ENCODE measurements at places on chromosomes 3 and 15.

- DNase-seq = no peak
Measured at GRCh38 chr15:38554354-38554753, 10.3 kb downstream of the RASGRP1 start.

- DNase-seq = no peak
Measured at GRCh38 chr15:52193791-52194190, 2.6 kb upstream of the GNB5 start.

- no peak for DNase-seq
Measured at GRCh38 chr3:53694046-53694445, 152.2 kb downstream of the CHDH start.

DNA sequence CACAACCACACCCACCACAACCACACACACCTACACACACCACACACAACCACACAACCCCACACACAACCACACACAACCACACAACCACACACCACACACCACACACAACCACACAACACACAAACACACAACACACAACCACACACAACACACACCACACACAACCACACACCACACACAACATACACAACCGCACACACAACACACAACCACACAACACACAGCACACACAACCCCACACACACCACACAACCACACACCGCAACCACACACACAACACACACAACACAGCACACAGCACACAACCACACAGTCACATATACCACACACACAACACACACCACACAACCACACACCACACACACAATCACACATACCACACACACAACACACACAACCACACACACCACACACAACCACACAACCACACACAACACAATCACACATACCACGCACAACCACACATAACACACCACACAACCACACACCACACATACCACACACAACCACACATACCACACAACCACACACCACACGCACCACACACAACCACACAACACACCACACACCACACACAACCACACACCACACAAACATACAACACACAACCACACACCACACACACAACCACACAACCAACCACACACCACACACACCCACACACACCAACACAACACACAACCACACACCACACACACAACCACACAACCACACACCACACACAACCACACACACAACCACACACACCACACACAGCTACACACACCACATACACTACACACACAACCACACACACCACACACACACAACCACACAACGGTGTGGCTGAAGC, 23.7 kb downstream of the CPN2 start:
- no peak for DNase-seq

- peak; percentile 59 for DNase-seq
Measured at GRCh38 chr3:148896062-148896461, 31.0 kb downstream of the CPA3 start.
